ENCODE measurements at places on chromosomes 5 and 9.

- no peak for DNase-seq
Measured at GRCh38 chr5:143412661-143413342, 9.3 kb upstream of the NR3C1 start.

DNA sequence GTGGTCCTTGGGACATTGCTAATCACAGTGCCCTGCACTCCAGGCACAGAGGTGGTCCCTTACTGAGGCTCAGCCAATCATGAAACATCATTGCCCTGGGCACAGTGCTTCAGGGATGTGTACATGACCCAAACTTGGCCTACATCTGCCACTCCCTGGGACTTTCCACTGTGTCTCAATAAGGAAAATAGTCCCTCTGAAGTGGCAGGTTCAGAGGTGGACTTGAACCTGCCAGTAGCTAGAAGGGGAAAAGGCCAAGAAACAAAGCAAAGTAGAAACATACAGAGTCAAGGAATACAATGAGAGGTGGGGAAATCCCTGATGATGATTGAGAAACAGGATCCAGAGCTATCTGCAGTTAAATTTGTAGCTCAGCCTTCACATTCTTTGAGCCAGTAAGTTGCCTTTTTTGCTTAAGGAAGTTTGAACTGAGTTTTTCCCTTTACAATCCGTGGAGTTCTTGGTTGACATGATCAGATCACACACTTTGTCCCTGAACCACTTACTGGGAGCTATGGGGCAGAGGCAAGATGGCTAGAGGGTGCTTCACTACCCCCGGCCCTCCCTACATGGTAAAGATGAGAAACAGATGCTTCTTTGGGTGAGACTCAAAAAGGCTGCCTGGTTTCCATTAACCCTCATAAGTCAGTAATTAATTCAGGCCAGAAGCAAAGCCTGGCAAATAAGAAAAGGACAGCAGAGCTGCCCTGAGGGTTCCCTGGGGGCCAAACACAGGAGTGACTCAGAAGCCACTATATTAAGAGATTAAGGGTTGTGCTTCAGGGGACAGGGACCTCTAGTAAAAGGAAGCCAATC is 57.6 kb downstream of the SH3TC2 start:
- DNase-seq = no peak

DNA sequence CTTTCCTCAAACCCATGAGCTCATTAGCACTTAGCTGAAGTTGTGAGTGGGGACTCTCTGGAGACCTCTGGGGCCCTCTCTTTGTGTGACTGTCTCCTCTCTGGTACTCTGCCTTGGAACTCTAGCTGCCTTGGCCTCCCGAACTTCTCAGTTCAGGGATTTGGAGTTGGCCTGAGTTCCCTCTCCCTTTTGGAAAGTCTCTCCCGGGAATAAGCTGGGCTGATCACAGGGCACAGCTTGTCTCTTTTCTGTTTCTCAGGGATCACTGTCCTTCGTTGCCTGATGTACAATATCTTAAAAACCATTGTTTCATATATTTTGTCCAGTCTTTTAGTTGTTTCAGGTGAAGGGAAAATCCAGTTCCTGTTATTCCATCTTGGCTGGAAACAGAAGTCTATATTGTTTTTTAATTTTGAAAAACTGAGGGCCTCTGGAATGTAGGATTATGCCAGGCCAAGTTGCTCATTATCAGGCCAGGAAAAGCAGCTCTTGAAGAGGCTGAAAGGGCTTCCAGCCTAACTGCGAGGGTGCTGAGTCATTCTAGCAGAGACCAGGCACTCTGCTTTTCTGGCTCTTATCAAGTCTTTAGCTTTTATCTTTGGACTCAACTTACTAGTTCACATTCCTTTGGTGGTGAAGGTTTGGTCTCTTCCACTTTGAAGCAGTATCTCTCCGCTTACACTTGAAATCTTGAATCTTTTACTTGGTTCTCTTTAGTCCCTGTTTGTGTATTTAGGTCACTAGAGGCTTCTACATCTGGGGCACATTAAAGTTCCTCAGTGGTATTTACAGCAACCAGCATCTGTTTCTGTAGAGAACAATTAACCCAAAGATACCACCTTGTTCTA is 8.4 kb upstream of the RGS3 start:
- no peak for DNase-seq

DNA sequence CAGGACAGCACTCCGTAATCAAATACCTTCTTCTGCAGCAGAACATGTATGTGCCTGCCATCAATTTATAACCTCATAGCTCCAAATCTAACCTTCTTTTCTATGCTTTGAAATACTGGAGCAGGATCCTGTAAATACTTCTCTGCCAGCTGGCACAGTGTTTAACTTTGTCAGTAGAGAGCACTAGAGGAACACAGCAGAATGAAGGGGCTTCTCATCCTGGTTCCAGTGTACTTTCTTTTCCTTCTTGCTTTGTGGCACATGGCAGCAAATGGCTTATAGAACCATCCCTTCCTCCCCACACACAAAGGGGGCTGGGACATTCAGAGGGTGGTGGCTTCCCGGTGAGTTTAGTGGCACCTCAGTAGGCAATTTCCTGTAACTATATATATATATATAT is 3.8 kb upstream of the FBXW11 start:
- no peak for DNase-seq

- DNase-seq = no peak
Measured at GRCh38 chr9:73743826-73744225, 592.2 kb downstream of the ANXA1 start.

- DNase-seq = no peak
Measured at GRCh38 chr5:39475881-39476842, 51.4 kb upstream of the DAB2 start.

- DNase-seq = no peak
Measured at GRCh38 chr5:75616371-75616881, 5.2 kb downstream of the ANKDD1B start.

- no peak for DNase-seq
Measured at GRCh38 chr5:109921735-109922380, 232.1 kb downstream of the MAN2A1 start.

DNA sequence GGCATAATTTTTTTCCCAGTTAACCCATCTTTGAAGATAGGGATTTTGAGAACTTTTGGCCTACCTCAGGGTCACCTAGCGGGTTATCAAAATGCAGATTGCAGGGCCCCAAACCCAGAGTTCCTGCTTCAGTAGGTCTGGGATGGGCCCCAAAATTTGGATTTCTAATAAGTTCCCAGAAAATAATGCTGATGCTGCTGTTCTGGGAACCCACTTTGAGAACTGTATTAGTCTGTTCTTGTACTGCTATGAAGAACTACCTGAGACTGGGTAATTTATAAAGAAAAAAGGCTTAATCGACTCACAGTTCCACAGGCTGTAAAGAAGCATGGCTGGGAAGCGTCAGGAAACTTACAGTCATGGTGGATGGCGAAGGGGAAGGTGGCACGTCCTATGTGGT is 182.2 kb upstream of the DMRT1 start:
- DNase-seq = no peak

- no peak for DNase-seq
Measured at GRCh38 chr5:50699737-50700136, 33.3 kb downstream of the PARP8 start.

DNA sequence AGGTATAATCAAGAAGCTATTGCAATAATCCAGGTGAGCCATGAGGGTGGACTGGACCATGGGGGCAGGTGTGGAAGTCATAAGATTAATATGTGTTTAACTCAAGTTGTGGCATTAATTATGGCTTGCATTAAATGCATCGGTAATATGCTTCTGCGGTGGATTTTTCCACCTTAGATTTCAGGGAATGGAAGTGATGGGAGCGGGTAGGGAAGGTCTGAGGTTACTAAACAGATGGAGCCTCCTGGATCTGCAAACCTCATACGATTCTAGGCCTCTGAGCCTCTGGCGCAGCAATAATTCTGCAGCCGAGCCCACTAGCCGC is 286 bp upstream of the ZNF483 start:
- no peak for DNase-seq

DNA sequence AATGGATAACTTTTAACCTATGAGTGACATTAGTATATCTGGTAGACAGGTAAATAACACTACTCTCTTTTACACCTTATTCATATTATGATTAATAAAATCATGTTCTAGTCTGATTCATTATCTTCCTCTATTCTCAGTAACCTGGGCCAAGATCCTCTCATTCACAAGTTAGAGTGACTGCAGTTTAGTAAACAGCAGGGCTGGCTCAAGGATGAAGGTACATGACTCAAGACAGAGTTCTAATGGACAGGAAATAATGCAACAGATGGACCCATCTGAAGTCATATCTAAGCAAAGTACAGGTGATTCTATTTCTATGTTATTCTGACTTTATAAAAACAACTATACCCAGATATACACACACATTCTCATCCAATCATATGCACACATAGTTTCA is 582.5 kb upstream of the CDH18 start:
- DNase-seq = no peak

- no peak for DNase-seq
Measured at GRCh38 chr5:131209506-131210150, 38.9 kb downstream of the LYRM7 start.

- DNase-seq = no peak
Measured at GRCh38 chr9:35869621-35870216, 482 bp downstream of the OR13J1 start.

GRCh38 chr9:21268347-21268657 is 28.5 kb upstream of the IFNA14 start:
- DNase-seq = no peak

DNA sequence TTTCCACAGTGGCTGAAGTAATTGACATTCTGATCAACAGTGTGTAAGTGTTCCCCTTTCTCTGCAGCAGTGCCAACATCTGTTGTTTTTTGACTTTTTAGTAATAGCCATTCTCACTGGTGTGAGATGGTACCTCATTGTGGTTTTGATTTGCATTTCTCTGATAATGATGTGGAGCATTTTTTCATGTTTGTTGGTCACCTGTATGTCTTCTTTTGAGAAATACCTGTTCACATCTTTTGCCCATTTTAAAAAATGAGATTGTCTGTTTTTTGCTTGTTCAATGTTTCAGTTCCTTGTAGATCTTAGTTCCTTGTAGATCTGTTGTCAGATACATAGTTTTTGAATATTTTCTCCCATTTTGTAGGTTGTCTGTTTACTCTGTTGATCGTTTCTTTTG is 162.5 kb upstream of the PITX1 start:
- no peak for DNase-seq

- DNase-seq = no peak
Measured at GRCh38 chr5:56052735-56053134, 58.0 kb upstream of the IL6ST start.

- DNase-seq = no peak
Measured at GRCh38 chr9:133405508-133406438, 12.0 kb downstream of the REXO4 start.

DNA sequence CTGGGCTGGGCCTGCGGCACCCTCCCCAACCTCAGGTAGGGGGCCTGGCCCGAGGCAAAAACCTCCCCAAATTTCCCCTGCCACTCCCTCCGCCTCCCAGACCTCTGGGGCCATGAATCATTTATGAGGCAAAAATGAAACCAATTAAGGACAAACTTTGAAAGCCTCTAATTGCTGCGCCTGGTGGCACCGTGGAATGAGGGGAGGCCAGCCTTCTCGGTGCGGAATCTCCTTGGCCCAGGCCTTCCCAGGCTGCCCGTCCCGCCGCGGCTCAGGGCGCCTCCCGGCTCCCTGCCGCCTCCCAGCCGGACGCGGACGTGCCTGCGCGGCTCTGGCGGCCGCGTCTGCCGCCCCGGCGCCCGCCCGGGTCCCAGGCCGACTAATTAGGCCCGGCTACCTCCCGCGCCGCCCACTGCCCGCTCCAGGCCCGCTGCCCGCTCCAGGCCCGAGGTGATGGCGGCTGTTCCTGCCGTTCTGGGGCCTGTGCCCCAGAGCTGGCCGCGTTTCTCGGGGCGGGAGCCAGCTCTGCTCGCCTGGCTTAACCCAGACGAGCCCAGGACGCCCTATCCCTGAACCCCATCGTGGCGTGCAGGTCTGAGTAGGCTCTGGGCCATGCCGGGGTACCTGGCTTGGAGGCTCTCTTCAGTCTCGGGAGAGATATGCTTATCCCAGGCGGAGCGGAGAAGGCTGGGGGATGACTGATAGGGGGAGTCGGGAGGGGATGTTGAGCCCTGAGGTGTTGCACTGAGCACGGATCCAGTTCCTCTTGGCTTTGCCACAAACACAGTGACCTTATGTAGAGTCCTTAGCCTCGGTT is 20.1 kb downstream of the CXXC5 start:
- DNase-seq = no peak

GRCh38 chr5:96487859-96488258 is 54.8 kb upstream of the PCSK1 start:
- no peak for DNase-seq

DNA sequence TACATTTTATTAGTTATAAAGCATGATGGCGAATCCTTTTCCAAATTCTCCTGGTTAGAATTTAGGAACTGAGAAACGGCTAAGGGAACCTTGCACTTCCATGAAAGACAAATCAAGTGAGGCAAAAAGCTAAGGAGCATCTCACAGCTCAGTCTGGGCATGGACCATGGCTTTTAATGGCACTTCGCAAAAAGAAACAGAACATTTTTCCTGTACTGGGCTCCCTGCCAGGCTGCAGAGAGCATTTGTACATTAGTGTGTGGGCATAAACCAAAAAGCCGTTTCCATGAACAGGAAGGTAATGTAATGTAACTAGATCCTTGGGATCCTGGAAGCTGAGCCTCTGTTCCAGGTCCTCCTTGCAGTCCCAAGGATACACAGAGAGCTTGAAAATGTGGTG is 354.2 kb downstream of the MRPS30 start:
- no peak for DNase-seq

DNA sequence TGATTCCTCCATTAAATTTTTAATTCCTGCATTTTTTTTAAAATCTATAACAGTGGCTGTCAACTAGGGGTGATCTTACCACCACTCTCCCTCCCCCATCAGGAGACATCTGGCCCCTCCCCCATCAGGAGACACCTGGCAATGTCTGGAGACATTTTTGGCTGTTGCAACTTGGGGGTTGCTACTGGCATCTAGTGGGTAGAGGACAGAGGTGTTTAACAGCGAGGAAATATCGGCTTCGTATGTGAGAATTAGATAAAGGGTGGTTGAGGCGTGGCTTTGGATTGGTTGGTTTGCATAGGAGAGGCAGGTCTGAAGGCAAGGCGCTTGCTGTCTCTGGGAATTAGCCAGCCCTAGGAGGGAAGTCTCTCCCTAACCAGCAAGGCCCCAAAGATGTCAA is 10.5 kb downstream of the CDHR2 start:
- DNase-seq = no peak

GRCh38 chr5:96537386-96537785 is 104.3 kb upstream of the PCSK1 start:
- DNase-seq = no peak

DNA sequence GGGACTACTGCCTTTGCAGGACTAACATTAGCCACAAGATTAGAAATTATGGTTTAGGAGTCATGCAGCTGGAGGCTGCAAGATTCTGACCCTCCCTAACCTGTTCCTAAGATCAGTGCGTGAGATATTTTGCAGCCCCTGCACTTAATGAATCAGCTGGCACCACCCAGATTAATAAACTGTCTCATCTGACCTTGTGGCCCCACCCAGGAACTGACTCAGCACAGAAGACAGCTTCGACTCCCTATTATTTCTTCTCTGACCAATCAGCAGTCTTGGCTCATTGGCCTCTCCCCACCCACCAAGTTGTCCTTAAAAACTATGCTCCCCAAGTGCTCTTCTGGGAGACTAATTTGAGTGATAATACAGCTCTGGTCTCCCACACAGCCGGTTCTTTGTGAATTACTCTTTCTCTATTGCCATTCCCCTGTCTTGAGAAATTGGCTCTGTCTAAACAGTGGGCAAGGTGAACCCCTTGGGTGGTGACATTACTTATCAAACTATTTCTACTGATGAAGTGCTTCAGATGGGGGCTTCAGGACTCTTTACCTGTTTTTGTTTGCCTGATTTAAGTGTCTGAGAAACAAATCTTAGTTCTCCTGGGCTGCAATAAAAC is 17.0 kb downstream of the CTSL start:
- DNase-seq = no peak

All from cortex of kidney (tissue), 1 donor.